ENCODE measurements at places on chromosomes 1 and 21.

- peak; percentile 60 for DNase-seq
Measured at GRCh38 chr1:38009088-38009840, 3.3 kb upstream of the UTP11 start.

GRCh38 chr1:156096640-156097391 lies 14.6 kb upstream of the MEX3A start:
- peak; percentile 89 for DNase-seq

GRCh38 chr1:186102547-186103148 lies 272.4 kb downstream of the TPR start:
- DNase-seq: no peak

DNA sequence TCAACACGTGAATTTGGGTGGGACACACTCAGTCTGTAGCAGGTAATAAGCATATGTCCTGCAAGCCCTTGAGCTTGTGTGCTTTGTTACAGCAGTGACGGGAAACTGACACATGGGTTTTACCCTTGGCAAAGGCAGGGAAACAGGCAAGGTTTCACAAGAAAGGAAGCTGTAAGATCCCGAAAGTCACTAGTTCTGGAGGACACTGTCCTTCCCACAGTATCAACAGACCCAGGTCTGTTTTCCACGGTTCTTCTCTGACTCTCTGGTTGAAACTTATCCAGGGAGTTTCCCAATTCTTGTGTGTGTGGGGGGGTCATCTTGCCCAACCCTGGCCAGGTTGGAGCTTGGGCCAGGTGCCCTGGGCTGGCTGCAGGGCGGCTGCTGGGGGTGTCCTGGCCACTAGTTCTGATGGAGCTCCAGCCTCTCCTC lies 29.3 kb upstream of the ZBTB21 start:
- DNase-seq: no peak

- no peak for DNase-seq
Measured at GRCh38 chr1:41807390-41807789, 111.3 kb downstream of the HIVEP3 start.

GRCh38 chr1:66778969-66779368 lies 22.1 kb downstream of the INSL5 start:
- no peak for DNase-seq

DNA sequence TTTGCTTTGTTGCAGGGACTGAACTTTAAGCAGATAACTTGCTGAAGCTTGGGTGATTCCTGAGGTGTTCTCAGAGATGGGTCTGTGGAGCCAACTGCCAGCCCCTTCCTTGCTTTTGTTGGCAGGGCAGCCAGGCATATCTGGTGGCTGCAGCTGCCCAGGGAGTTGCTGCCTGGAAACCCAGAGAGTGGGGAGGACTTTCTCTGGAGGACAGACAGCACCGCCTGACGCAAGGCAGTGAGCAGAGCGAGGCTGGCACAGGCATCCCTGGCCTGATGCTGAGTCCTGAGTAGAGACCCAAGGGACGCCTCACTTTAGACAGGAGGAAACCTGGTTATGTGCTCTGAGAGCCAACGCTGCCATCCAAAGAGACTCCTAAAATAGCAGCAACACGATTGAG lies 9.8 kb upstream of the OLFML2B start:
- no peak for DNase-seq
